ENCODE measurements at places on chromosomes 3 and 15.

DNA sequence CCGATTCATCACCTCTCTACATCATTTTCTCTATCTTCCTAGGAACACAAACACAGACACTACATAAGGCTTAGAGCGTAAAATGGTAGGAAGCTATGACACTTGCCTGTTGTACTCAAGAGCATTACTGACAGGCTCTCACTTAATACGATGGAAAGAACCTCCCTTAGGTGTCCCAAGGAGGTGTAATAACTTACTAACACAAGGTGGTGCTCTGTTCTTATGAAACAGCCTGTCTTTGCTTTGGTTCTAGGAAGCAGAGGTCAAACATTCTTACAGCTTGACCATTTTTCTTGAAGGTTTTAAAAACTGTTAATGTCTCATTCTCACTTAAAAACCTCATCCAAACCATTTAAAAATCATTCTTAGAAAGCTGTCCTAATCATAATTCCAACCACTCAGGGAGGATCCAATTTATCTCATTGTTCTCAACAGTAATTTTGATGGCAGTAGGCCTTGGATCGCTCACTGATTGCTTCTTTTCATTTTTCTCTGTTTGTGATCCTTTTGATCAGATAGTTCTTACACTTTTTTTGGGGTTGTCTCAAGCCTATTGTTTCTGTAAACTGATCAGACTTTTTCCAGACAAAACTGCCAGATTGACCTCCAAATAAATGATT is 317.8 kb upstream of the AGTR1 start:
- DNase-seq, result peak; percentile 52

DNA sequence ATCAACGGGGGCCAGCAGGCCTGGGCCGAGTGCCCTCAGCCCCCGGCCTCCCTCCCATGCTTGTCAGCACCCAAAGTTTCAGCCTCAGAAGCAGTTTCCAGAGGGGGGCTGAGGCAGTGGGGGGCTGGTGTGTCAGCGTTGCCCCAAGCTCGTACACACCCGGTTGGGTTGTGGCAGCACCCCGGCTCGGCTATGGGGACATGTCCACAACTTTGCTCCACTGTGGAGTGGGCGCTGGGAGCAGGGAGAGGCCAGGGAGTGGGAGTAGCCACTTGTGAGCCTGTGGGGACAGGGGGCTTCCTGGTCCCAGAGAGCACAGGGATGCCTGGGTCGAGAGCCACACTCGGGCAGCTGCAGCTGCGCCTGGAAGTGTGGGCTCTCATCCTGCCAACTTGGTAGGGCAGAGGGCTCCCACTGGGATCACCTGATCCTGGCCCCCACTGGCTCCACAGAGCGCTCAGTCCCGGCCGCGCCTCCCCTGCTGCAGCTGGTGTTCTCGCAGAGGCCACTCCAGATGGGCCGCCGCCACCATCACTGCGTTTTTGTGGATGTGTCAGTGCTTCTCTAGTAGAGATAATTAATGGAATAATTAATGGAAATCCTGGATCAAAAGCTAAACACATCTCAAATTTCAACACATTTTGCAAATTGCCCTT is 75.1 kb downstream of the NR1D2 start:
- DNase-seq, result no peak

GRCh38 chr3:126083913-126084767 is at the start of gene SLC41A3:
TSS of gene SLC41A3 (minus strand) at chr3:126084124. CDS start at chr3:126068219, 15,905 bp downstream.
- DNase-seq, result peak; percentile 75

GRCh38 chr3:169255511-169255910 is 408.0 kb downstream of the MECOM start:
- no peak for DNase-seq

DNA sequence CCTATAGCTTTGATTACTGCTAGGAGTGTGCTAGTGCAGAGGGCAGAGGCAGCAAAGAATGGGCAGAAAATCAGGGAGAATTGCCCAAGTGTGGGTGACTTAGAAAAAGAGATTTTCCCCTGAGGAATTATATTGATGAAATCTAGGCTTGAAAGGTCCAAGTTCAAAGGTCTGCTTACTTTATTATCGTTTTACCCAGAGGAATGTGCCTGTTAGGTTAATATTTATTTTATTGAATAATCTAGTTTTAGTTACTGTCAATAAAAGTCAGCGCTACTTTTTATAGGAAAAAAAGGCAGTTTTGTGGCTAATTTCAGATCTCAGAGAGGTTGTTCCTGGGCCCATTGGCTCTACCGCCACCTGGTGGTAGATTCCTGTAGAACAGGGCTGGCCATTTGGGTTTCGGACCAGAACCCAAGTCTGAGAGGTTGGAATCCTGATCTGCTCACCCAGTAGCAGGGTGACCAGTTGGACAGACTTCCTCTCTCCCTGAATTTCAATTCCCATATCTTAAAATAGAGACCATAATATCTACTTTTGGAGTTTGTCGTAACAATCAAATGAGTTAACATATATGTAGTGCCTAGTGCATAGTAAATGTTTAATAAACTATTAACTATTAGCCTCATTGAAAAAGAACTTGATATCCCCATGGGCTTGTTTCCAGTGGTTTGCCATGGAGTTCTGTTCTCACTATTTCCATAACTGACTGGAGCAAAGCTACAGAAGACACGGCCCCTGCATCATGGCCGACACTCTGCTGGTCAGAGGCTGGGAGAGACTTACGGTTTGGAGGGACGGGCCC is 62.7 kb upstream of the ZNF148 start:
- peak; percentile 69 for DNase-seq

DNA sequence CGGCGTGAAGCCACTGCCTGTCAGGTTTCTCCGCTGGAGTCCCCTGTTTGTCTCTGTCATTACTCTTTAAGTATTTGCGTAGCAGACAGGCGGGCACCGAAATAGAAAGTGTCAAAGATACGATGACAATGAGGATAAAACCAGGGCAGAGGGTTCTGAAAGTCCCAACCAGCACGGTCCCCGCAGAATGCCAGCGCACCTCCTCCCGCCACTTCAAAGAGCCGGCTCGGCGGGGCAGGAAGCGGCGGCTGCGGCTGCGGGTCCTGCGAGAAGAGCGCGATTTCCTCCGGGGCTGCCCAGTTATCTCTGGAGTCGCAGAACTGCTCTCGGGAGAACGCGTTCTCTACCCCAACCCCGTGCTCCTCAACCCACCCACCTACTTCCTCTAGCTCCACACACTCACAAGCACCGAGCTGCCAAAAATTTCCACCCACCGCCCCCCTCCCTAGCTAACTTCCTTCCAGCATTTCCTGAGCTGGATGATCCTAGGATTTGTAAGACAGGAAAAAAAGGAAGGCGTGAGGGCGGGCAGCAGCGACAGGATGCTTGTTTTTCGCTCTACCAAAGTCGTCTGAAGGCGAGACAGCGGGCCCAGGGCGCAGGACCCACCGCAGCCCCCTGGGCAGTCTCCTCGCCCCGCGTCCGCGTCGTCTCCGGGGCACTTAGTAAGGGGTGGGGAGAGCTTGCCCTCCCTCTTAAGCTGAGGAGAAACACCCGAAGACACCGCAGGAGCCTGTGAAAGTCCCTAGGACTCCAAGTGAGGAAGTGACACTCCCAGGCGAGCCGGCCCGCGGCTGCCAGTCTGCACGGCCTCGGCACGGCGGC is at the start of gene ARHGAP31:
ARHGAP31 (plus strand) TSS at position 513 of the 825 bp plus-strand sequence. CDS start 522 bp downstream, outside the sequence.
- peak; percentile 92 for DNase-seq

- peak; percentile 97 for DNase-seq
Measured at GRCh38 chr3:23685541-23686258, 120.1 kb upstream of the UBE2E1 start.

- DNase-seq, result peak; percentile 15
Measured at GRCh38 chr3:40130721-40131120, 178.8 kb upstream of the EIF1B start.

- no peak for DNase-seq
Measured at GRCh38 chr3:12495749-12496452, 11.6 kb downstream of the TSEN2 start.

DNA sequence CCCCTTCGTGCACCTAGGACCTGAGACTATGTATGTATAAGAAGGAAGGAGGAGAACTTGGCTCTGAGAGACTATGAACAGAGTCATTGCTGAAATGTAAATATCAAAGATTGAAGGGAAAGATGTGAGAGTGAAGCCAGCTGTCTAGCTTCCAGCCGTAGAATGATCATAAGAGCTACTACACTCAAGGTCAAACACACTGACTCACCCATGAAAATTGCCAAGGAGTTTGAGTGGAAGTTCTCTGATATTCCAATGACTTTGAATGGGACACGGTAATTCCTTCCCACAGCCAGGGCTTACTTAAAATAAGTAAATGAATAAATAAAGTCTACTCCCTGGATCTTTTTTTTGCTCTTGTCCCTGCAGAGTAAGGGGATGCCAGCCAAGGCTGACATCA is 398.9 kb upstream of the TPRG1 start:
- peak; percentile 67 for DNase-seq

GRCh38 chr15:33508703-33509102 is 197.9 kb downstream of the RYR3 start:
- no peak for DNase-seq

DNA sequence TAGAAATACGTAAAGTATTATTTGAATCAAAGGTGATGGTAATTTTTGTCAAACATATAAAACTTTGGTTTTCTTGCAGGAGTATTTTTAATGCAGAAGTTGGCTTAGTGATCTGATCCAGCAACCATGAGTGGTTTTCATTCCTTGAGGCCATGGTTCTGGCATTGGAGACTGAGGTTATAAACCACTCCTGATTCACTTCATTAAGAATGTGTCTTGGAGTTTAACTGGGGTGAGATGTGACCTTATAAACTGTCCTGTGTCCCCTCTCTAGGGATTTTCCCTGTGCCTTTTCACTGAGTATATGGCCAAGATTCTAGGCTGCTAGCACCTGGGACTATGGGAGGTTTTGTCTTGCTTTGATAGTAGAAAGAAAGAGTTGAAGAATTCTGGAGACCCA is 94.3 kb downstream of the RYR3 start:
- no peak for DNase-seq

DNA sequence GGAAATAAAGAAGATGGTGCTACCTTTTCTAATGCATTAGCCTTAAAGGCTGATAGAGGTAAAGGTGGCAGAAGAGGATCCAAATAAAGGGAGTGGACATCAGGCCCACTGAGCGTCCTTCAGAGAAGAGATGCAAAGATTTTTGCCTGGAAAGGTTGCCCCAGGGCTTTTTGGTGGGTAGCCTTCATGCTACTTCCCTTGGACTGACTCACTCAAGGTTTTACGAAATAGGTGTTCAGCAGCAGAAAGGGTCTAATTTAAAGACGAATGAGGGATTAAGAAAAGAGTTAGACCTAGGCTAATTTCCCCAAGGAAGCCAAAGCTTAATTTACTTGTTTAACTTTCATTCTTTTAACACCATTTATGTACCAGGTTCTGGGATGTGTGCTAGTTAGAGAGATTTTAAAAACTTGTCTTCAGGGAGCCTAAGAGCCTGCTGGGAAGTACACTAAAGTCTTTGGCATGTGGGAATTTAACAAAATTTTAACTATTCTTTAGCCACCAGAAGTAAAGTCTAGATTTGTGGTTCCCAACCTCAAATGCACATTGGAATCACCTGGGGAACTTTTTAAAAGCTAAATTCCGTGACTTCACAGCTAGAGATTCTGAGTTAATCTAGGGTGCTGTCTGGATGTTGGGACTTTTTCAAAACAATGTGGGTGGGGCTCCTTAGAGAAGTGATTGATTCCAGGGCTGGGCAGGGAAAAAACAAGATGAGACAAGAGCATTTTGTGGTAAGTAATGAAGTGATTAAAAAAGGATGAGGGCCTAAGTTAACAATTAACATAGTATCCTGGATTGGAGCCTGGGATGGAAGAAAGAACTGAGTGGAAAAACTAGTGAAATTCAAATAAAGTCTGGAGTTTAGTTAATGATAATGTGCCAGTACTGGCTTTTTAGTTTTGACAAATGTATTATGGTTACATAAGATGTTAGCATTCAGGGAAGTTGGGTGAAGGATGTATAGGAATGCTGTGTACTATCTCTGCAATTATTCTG is 3.4 kb downstream of the IL20RB start:
- no peak for DNase-seq

DNA sequence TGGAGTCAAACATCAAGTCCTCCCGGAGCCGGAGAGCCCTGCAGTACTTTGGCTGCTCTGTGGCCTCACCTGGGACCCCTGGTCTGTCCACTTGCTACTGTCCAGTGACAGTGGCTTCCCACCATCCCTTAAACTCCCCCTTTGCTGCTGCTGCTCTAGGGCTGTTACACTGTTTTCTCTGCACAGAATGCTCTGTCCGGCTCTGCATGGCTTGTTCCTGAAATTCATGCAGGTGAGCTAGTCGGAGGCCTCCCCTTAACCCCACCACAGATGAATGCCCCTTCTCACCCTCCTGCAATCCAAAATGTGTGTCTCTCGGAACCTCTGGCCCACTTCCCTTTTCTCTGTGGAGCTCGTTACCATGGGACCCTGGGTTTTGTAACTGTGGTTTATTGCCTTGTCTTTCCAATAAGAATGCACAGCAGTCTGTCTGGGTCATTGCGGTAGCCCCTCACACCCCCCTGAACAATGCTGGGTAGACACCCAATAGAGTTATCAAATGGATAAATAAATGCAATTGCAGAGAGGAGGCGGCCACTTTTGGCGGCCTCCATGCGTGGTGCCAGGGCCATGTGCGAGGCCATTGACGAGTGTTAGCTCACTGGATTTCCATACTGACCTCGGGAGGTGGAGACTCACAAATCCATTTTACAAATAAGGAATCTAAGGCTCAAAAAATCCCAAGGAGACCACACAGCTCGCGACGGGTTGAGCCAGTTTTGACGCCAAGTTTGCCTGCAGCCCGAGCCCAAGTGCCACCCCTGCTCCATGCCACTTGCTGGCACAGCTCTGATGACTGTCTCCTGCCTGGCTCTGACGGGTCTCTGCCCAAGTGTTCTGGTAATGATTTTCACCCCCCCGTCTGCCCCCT is 48.5 kb downstream of the RGMA start:
- no peak for DNase-seq

- no peak for DNase-seq
Measured at GRCh38 chr3:118269537-118270125, 765.0 kb downstream of the IGSF11 start.

DNA sequence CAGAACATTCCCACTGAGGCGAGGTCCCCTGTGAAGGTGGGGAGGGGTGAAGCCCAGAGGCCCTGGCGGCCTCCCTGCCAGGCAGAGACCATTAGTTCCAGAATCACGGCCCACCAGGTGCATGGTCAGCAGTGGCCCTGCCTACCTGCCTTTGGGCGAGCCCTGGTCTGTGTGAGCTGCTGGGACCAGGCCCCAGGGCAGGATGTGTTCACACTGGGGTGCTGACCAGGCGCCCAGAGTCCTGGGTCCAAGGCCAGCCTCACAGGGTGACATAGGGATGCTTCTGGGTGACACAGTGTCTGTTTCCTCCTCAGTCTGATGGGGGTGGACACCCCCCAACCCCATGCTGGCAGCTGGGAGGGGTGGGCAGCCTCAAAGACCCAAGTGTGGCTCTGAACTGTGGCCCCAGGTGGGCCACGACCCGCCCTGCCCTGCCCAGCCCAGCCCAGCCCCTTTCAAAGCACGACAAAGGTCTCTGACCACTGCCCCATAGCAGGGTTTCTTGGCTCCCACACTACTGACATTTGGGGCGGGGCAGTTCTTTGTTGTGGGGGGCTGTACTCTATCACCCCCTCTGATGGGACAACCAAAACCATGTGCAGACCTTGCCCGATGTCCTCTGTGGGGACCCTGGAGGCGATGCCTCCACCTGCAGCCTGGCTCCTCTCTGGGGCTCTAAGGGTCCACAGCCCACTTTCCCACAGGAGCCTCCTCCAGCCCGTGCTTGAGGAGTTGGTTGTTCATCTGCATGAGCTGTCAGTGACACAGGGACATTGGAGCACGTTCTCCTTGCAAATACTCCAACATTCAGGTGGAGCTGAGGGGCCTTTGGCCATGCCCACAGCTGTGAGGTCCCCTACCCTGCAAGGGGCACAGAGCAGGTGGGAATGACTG is 44.8 kb upstream of the SLC41A3 start:
- no peak for DNase-seq

- DNase-seq, result peak; percentile 57
Measured at GRCh38 chr3:12662593-12663400, 1.1 kb downstream of the RAF1 start.

GRCh38 chr3:38477057-38477820 is 18.9 kb upstream of the EXOG start:
- DNase-seq, result no peak
